Left renal pelvis (tissue), 4 donors: ENCODE measurements at places on chromosomes 1 and 21. TPM values are rescaled to one million over a fixed set of nuclear protein-coding genes. Genes with fewer than 3 reads are reported as not detected.

The RHOU gene
- polyA plus RNA-seq = 21.4 TPM

The NES gene
- 144 TPM for polyA plus RNA-seq

The TAS1R3 gene
- 0.45 TPM for polyA plus RNA-seq

The SPRR2E gene
- polyA plus RNA-seq = 0.29 TPM

The NHLH2 gene
- polyA plus RNA-seq = not detected

The IVL gene
- polyA plus RNA-seq = 0.37 TPM

DNA sequence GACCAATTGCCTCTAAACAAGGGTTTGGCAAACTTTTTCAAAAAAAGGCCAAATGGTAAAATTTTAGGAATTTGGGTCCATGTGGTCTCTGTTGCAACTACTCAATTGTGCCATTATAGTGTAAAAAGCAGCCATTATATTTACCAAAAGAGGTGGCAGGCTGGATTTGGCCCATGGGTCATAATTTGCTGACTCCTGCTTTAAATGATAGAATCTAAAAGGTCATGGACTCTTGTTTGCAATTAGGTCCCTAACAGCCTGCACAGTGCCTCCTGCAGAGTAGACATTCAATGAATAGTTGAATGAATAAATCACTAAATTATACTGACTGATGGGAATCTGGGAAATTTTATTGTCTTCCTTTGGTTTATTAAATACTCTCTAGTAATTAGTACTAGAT lies 6.2 kb downstream of the BECN2 start:
- DNase-seq = no peak

DNA sequence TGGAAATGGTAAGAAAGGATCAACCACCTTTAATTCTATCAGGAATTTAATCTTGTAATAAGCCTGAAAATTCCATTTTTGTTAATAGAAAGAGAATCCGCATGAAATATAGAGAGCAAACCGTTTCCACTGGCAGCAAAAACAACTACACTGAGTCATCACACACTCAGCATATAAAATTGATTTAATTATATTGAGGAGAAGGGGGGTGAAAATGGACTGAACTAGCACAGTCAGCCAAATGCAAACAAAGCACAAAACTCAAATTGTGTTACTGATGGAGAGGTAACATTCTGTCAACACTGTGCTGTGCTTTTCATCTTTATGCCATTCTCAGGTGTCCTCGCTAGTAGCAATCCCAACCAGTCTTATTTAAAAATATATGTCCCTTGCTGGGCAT lies 1583.9 kb downstream of the MRPL39 start:
- DNase-seq = no peak

- no peak for DNase-seq
Observed at GRCh38 chr1:153610334-153610733, 2.6 kb downstream of the S100A16 start.

DNA sequence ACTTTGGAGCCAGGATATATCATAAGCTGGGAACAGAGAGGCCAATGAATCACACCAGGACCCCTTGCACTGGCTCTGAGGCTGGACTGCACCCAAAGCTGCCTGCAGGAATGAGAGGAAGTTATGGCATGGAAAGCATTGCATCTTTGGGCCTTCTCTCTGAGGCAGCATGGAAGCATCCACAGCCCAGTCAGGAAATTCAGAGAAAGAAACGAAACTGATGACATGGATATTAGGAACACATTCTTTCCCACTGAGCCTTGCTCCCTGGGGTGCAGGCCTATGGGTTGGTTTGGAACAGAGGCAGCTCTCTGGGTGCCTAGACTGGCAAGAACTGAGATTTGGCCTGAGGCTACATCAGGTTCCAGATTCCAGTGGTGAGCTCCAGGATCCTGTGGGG lies 98.6 kb downstream of the NGF start:
- no peak for DNase-seq

DNA sequence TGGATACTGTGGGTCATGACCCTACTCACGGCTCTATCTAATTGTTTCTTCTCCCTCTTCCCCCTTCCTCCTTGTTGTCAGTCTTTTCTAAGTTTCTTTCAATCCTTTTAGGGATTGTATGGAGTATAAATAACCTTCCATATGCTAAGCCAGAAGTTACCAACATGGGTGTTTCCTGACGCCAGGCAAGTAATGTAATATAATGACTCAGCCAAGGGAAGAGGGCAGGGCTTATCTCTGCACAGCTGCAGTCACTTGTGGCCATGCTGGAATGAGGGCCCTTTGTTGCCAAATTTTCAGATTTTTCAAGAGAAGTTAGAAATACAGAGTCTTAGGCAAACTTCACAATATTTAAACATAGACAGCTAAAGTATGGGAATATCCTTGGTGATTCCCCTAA lies 194.6 kb downstream of the ST6GALNAC3 start:
- DNase-seq = no peak

- DNase-seq = peak; percentile 36
Observed at GRCh38 chr1:41101950-41102607, 80.6 kb upstream of the SLFNL1 start.

DNA sequence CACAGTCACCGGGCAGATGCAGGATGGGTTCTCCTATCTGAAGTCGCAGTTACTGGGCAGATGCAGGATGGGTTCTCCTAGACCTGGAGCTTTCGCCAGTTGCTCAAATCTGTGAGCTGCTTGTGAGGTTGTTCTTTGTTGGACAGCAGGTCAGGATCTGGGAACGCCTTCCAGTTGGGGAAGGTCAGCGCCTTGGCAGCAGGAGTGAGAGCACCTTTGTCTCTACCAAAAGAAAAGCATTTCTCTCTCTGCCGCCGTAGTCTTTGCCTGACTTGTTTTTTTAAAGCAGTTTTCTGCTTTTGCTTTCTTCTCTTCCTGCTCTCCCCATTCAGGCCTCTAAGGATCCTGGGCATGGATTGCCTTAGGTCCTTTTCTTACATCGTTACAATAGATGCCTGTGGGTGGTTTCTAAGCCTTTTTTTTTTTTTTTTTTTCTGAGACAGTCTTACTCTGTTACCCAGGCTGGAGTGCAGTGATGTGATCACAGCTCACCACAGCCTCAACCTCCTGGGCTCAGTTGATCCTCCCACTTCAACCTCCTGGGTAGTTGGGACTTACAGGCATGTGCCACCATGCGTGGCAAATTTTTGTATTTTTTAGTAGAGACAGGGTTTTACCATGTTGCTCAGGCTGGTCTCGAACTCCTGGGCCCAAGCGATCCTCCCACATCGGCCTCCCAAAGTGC lies 15.7 kb downstream of the PEX14 start:
- no peak for DNase-seq

GRCh38 chr1:68216089-68216772 lies 16.1 kb downstream of the WLS start:
- DNase-seq = no peak
